Panc1 (cell line): ENCODE measurements at places on chromosomes 7 and 10. TPM values are rescaled to one million over a fixed set of nuclear protein-coding genes. Genes with fewer than 3 reads are reported as not detected.

Gene CCDC7
- total RNA-seq: 6.0 TPM

Gene FAM171A1
- total RNA-seq: 19.2 TPM

Gene ZNF722
- not detected for total RNA-seq

DNA sequence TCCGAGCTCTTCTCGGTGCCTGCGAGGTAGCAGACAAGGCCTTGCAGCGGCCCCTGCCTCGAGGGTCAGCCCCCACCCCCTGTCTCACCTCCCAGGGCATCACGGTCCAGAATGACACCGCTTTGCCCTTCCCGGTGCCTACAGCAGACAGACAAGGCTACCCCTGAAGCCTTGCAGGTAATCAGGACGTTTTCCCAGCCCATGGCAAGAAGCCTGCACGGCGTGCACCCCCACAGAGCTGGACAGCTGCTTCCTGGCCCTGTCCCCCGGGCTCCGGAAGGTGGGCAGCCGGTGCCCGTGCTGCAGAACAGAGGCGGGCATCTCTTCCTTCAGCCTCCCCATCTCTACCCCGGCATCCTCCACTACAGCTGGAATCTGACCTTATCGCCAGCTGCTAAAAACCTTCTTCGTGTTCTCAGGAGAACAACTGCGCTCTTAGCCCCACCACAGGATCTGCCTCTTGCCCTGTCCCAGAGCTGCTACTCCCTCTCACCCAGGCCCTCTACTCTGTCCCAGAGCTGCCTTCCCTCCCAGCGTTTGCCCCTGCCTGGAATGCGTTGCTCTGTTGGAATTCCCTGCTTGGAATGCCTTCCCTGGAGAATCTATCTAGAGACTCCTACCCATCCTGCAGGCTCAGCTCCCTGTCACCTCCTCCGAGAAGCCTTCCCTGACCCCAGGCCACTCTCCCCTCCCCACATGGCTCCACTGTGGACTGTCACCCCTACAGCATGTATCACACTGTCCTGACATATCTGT, 4.7 kb downstream of the MYL10 start:
- DNase-seq: no peak
